ENCODE measurements at places on chromosomes 7 and 10.

- DNase-seq, result peak; percentile 86
These were observed 24.0 kb upstream of the PAPSS2 start for GRCh38 chr10:87635498-87636312.

DNA sequence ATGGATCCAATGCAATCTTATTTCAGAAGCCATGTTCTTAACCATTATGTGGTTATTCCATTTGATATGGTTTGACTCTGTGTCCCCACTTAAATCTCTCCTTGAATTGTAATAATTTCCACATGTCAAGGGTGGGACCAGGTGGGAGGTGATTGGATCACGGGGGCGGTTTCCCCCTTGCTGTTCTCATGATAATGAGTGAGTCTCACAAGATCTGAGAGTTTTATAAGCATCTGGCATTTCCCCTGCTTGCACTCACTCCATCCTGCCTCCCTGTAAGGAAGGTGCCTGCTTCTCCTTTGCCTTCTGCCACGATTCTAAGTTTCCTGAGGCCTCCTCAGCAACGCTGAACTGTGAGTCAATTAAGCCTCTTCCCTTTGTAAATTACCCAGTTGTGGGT lies 32.0 kb upstream of the TSPAN13 start:
- no peak for DNase-seq

DNA sequence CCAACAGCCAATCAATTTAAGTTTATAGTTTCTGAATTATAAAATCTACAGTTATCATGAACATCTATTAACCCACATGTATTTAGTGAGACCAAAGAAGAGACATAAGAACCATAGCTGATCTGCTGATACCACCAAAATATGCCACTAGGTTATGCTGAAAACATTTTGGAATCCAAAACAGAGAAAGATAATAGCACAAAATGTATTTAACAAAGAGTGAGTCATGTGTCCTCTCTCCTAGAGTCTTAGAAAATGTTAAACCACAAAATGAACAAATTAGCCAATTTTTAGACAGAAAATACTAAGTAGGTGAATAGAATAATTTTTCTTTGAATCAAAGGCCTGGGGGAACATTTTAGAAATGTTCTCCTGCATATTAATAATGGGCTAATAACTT lies 527.5 kb downstream of the GPAM start:
- no peak for DNase-seq

DNA sequence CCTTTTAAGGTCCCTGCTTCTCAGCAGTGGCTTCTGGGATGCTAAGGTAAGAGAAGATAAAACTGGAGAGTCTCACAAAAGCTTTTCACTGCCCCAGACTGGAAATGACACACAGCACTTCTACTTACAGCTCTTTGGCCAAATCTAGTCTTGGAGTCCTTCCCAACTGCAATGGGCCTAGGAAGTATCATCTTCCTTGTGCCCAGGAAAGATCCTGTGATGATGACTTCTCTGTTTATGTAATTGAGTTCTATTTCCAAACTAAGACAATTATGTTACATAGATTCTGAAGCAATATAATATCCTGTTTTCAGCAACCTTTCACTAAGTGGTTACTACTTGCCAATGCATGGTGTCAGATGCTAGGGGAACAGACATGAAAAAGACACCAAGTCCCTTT lies 234.1 kb downstream of the PTEN start:
- DNase-seq, result peak; percentile 49

DNA sequence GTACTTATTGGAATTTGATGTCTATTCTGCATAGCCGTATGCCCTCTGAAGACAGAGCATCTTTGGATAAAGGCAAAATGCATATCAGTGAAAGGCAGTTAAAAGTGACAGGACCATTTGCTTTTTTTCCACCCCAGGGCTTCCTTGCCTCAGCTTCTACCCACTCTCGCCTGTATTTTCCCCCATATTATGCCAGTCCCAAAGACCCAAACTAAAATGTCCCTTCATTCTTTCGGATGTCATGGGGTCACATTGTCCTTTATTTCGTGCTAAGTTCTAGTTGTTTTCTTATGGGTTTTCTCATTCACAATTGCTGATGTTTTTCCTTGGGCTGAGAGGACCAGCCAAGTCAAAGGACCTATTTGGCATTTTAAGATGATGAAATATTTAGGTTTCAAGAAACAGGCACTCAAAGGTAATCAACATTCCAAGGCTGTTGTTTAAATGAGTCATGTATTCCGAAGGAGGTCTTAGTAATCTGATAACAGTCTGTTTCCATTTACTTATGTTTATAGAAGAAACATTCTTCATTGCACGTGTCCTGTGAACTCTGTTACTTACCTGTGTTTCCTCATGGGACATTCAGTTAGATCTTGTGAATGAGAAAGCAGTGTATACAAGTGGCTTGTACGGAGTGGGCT lies 74.1 kb downstream of the DNAH11 start:
- peak; percentile 71 for DNase-seq

DNA sequence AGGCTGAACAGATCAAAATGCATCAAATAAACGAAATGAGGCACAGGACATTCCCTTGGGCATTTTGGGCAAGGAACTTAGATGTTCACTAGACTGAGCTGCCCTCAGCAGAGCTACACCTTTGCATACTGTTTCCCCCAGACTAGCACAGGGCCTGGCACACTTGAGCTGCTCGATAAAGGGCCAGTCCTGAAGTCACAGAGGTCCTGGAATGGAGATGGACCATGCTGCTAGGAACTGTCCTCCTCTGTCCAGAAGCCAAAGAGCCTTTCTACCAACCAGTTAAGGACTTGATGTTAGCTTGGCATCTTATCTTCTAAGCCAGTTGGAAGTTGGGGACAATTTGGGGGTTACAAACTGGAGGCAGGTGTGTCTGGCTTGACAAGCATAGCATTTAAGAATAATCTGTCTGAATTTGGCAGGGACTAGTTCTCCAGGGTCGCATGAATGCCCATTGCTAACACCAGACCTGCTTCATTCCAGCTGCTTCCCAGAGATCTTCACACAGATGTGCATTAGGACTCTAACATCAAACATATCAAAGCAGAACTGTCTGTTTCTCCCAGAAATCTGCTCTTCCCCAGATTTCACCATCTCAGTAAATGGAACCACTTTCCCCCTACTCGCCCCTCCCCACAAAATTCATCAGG lies 152.2 kb upstream of the PDE1C start:
- no peak for DNase-seq

DNA sequence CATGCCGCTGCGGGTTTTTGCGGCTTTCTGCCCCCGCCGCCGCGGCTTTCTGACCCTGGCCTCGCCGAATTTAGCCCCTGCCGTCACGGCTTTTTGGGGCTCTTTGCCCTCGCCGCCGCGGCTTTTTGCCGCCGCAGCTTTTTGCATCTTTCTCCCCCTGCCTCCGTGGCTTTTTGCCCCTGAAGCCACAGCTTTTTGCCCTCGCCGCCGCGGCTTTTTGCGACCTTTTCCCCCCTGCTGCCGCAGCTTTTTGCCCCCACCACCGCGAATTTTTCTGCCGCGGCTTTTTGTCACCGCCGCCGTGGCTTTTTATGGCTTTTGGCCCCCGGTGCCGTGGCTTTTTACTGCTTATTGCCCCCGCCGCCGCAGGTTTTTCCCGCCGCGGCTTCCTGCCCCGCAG lies 636.5 kb downstream of the ZNF716 start:
- DNase-seq, result no peak

- DNase-seq, result no peak
These were observed 13.0 kb downstream of the AQP1 start for GRCh38 chr7:30924624-30925023.

GRCh38 chr10:119342335-119342734 lies 135.0 kb downstream of the GRK5 start:
- DNase-seq, result no peak

DNA sequence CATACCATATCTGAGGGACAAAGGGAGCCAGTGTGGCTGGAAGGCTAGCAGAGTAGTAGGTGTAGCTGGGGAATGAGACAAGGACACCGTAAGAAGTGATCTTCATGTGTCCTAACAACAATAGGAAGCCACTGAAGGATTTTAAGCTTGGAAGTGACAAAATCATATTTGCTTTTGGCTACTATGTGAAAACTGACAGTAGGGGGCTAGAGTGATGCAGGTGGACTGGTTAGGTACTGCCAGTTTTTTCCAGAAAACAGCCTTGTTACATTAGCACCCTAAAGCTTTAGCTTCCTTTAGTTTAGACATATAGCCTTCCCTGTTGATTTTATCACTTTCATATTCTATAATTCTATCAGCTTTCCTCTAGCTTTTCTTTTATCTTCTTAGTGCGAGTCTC lies 637.1 kb downstream of the ANKRD7 start:
- no peak for DNase-seq

DNA sequence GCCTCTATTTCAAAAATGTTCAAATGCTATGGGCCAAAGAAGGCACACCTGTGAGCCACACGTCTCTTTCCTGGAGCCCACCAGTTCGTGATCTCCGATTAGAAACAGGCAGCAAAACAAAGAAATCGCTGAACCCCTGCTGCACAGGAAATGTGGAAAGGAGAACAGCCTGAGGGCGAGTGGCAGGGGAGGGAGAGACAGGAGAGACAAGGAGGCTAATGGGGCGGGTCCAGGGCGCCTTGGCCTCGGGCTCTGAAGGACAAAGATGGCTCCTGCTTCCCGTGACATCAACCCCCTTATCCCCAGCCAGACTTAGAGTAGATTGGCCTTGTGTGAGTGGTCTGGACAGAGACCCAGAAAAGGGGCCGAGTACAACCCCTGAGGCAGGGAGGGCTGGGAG lies 62.4 kb upstream of the DOCK1 start:
- DNase-seq, result no peak

DNA sequence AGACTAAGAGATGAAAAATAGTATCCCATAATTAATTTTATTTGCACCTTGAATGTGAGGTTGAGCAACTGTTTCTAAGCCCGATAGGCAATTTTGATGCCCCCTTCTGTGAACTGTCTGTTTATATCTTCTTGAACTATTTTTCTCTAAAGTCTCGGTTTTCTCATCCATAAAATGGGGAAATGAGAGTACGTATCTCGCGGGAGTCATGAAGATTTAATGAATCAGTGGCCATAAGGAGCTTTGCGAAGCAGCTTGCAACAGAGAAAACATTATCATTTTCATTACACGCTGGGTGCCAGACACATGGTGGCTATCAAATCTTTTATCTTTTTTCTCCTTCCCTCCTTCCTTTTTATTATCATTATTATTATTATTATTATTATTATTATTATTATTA lies 108.1 kb upstream of the CARD11 start:
- DNase-seq, result no peak

- no peak for DNase-seq
These were observed 84.2 kb upstream of the FAM133B start for GRCh38 chr7:92674379-92674778.

DNA sequence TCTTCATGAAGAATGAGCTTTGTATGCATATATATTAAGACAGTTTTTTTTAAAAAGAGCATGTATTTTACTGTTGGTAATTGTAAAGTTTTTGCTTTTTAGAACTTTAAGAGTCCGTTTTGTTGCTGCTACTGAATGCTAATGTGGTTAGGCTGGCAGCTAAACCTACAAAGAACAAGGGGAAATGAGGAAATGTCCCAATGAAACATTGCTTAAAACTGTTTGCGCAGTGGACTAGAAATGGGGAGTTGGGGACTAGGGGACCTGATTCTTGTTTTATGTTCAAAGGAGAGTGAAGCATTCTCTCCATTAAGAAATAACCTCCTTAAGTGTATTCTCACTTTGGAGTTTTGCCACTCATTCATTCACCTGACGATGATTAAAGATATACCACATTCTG lies 5.7 kb downstream of the NRF1 start:
- no peak for DNase-seq

DNA sequence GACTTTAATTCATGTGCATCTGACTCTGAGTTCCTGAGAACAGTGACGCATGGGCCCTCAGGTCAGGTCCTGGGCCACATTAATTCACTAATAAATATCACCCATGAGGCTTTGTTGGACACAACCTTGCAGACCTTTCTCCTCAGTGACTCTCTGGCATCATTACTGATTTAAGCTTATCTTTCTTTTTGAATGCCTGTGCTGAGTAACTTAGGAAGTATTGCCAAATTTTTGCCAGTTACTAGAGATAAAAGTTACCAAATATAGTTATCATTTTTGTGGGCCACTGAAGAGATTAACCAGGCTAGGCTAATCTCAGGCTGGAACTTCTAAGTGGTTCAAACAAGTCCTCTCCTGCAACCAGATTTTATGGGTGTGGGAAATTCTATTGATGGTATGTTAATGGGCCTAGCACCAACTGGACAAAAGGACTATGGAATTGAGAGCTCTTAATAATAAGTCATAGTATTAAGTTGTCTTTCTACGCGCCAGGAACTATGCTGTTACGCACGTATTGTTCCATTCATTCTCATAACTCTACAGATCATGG lies 28.8 kb upstream of the PRTFDC1 start:
- DNase-seq, result no peak

DNA sequence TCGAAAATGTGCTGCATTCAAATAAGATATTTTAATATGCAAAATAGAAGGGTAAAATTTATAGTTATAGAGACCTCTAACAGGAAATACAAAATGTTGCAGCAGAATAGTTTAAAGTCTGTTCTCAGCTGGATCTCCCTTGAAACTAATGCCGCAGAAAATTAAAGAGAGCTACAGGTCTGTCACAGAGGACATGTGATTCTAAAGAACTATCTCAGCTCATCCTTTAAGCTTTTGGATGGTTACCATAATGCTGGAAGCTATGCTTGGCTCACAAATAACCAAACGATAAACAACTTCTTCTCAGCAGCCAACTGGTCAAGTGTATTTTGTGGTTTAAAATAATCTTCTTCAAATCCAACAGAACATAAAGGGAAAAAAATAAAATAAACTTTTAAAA lies 353.0 kb downstream of the PARD3 start:
- no peak for DNase-seq

GRCh38 chr10:20892796-20893195 lies 4.3 kb downstream of the NEBL start:
- no peak for DNase-seq

DNA sequence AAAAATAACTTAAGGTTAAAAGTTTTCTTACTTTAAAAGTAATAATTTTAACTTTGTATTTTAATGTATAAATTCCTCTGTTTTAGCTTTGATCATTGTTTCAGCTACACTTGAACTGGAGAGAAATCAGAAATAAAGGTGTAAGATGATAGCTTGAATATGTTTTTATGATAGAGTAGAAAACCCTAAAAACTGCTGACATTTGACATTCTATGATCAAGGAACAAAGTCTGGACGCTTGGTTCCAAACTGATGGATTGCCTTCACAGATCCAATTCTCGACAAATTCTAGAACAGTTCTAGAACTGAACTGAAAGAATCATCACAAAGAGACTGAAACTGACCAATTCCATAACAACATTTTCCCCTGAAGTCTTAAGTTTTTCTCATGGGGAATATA lies at the start of gene ANKRD61:
Gene ANKRD61 (plus strand): TSS at position 389 of the 400 bp plus-strand sequence. CDS start 0 bp downstream, at position 389.
- DNase-seq, result no peak

DNA sequence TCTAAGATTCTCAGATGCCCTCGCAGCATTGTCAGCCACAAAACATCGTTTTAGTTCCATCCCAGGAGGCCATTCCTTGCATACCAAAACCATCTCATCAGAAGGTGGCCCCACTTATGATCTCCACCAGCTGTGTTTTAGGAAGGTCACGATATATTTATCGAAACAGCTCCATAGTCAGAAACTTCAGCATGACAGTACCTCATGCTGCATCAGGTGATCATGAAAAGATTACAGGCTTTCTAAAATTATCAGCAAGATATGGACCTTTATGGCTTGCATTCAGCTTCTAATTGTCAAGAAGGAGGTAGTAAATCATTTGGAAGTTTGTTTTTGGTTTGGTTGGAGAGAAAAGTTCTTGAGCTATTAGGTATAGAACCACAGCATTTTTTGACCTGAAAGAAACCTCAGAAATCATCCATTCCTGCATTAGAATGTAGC lies 20.0 kb downstream of the JAZF1 start:
- DNase-seq, result peak; percentile 85
